Substantia nigra (tissue), 51 donors: ENCODE measurements at places on chromosomes 11 and 22.

DNA sequence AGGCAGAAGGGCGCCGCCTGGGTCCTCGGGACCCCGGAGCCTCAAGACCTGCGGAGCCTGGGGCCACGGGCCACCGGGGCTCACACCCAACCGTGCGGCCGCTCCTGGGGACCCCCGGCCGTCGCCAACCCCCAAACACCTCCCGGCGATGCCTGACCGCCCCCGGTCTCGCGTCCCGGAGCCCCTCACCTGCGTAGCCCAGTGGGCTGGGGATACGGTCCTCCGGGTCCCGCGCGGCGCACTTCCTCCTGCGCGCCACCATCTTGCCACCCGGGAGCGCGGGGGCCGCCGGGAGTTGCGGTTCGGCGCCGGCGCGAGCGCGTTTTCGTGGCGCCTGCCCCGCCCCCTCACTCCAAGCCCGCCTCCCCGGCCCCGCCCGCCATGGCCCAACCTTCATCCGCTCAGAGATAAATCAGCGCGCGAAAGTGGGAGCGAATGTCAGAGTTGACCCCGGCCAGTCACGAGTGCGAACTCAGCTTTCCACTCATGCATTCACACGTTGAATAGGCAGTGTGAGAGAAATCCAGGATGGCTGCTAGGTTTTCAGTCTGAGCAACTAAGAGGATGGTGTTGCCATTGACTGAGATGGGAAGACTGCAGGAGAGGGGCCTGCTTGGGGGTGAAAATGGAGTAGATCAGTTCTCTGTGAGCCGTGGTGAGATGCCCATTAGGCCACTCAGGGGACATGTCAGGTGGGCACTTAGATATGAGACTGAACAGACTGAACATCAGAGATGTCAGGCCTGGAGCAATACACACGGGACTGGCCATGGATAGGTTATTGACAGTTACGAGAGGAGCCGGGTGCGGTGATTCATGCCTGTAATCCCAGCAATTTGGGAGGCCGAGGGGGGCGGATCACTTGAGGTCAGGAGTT is at the start of gene RRP7A:
RRP7A (minus strand) TSS at position 272 of the 877 bp plus-strand sequence; CDS start at position 262, 10 bp downstream.
- DNase-seq: peak; percentile 37

GRCh38 chr11:23653071-23653675 is 792.9 kb upstream of the CCDC179 start:
- DNase-seq: no peak

GRCh38 chr11:22786475-22786874 is 43.1 kb downstream of the SVIP start:
- DNase-seq: no peak

- DNase-seq: no peak
These were observed 642 bp upstream of the PIK3C2A start for GRCh38 chr11:17208257-17208999.

DNA sequence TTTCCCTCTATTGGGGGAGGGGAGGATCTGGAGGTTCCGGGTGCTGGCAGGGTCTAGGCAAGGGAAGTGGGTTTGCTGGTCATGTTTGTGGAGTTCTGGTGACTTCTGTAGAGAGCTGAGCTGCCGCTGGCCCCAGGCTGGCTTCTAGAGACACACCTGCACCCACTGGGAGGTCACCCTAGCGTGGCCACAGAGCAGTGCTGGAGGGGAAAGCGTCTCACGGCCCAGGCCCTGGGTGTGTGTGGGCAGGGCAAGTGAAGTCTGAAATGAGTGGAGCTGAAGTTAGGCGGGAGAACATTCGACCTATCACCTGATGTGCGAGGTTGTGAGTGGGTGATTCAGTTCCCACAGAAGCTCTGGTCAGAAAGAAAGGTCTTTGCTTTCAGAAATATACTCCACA is 27.9 kb downstream of the SMIM38 start:
- DNase-seq: no peak

DNA sequence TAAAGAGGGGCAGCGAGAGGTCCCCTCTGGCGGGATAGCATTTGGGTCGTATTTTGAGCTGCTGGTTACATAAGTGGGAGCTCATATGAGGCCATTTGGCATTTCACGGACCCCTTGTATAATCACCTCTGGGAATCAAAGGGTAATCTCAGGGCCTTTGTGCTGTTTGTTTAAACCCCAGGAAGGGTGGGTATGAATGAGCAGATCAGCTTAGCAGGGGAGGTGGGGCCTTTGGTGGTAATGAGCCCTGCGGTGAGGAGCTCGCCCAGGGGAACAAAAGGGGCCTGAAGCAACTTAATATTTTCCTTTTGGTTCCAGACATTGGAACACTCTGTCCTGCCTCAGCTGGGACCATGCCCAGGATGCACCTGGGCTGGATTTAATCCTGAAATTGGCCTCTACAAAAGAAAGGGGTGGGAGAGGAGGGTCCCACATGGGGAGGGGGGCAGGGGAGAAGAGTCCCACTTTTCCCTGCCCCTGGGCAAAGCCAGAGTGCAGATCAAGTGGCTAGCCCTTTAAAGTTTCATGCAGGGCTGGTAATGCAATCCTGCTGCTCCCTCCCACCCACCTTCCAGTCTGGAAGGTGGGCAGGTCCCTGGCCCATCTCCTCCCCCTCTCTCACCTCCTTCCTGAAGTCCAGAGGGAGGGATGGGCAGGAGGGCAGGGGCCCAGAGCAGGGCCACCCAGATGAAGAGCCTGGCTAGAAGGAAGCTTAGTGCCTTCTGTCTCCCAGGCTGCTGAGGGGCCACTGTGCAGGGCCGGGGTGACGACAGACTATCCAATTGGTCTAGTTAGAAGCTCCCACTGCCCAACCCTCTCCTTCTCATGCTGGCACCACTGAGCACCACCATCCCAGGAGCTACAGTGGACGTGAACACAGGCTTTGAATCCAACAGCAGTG is 10.5 kb downstream of the TSKU start:
- no peak for DNase-seq

GRCh38 chr22:48619721-48620120 is 1208.0 kb downstream of the BRD1 start:
- DNase-seq: no peak

GRCh38 chr11:89267660-89268302 is 90.1 kb downstream of the TYR start:
- no peak for DNase-seq

DNA sequence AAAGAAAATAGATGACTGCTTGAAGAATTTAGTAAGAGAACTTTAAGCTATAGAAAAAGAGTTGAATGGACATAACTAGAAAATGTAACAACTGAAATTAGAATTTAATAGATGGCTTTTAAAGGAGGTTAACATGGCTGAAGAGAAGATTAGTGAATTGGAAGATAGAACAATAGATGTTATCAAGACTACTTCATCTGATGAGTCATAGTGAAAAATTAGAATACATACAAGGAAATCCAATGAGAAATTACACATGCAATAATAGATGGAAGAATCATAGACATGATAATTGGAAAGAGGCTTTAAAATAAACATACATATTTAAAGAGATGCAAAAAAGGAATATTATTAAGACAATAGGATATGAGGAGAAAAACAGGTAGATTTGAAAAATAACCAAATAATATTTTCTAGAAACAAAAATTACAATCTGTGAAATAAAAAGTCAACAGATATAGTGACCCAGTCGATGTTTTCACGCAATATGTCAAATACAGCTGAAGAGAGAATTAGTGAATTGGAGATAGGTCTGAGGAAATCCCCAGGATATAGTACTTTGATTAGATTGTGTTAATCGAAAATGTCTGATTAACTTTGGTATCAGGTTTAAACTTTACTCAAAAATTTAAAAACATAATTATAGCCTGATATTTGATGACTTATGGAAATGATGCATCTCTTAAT is 28.2 kb downstream of the CAT start:
- no peak for DNase-seq
